Mesothelial cell of epicardium (in vitro differentiated cells): ENCODE measurements at places on chromosomes 3 and 15. TPM values are rescaled to one million over a fixed set of nuclear protein-coding genes. Genes with fewer than 3 reads are reported as not detected.

CISH gene
- total RNA-seq = 15.2 to 16.7 TPM (median 15.2 TPM) in 3 replicates

DNA sequence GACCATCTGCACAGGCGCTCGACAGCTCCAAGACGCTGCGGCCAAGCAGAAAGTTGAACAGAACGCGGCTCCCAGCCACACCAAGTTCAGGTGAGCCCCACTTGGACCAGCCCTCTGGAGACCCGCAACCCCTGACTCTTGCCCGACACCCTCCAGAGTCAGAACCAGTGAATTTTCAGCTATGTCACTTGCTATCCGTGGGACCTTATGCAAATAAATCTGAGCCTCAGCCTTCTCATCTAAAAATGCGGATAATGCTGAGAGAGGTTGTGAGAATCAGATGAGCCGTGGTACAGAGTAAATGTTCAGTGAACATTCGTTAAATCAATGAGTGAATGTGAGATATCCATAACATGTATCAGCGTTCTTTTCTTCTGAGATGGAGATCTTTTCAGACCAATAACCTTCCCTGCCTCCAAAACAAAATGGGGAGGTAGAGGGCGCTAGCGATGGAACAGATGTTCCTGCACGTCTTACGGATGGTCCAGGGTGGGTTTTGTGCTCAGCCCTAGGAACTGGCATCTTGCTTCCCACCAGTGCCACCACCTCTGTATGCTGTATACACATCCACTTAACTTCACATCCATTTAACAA lies 524 bp downstream of the MRPS11 start:
- no peak for DNase-seq
- H3K27me3 ChIP-seq = no peaks in the 10 kb centered on the region
- peaks cover 10% of the 10 kb centered on the region for H3K36me3 ChIP-seq
- peak overlapping the region; percentile 95 for H3K4me3 ChIP-seq
- H3K4me1 ChIP-seq = peaks cover 17% of the 10 kb centered on the region
- H3K27ac ChIP-seq = peak overlapping the region; percentile 97

- DNase-seq = no peak
- H3K4me1 ChIP-seq = peaks cover 13% of the 10 kb centered on the region
- no peaks in the 10 kb centered on the region for H3K36me3 ChIP-seq
- H3K27ac ChIP-seq = no peak overlapping the region
- H3K27me3 ChIP-seq = no peaks in the 10 kb centered on the region
These were observed 15.5 kb downstream of the PAQR9 start for GRCh38 chr3:142947799-142948575.

LRRC3B gene
- total RNA-seq = 0.11 to 0.34 TPM (median 0.23 TPM) in 3 replicates

DNA sequence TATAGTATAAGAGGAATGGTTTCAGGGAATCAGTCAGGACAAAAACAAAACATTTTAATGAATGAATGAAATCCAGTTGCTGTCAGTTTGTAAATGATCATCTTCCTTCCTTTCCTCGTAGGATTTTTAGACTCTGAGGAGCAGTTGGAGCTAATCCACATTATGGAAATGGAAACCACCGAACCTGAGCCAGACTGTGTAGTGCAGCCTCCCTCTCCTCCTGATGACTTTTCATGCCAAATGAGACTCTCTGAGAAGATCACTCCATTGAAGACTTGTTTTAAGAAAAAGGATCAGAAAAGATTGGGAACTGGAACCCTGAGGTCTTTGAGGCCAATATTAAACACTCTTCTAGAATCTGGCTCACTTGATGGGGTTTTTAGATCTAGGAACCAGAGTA lies 3.1 kb downstream of the TIPARP start:
- no peak overlapping the region for H3K27ac ChIP-seq
- no peaks in the 10 kb centered on the region for H3K27me3 ChIP-seq
- H3K4me1 ChIP-seq = peaks cover 45% of the 10 kb centered on the region

GRCh38 chr15:26682598-26683164 lies 90.2 kb downstream of the GABRB3 start:
- no peaks in the 10 kb centered on the region for H3K36me3 ChIP-seq
- H3K27me3 ChIP-seq = no peaks in the 10 kb centered on the region

DNA sequence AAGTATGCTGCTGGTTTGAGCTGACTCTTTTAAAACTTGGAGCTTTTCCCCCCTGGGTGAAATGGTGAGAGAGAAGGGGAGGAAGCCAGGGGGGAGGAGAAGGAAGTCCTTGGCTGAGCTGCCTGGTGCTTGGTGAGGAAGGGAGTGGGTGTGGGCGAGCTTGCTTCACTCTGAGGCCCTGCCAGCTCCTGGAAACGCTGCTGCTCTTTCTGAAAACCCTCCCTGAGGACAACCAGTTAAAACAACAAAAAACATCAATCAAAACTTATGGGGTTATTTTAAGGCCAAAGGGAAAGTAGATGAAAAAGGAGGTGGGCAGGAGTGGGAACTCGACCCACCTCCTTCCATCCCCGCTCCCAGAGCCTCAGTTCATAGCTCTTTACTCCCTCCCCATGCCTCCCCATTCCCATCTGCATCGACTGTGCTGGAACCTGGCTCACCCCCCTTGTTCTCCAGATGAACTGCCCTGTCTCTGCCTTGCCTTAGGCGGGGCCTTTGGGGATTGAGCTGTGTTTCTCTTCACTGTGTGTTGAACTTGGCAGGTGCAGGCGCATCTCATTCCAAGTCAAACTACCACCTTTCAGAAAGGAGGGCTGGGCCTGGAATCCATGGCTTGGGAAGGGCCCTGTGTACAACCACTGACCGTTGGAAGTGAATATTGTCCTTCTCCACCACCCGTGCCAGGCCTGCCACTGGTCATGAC lies 166.1 kb downstream of the ZNF621 start:
- peak overlapping the region; percentile 90 for H3K27ac ChIP-seq
- DNase-seq = no peak
- H3K27me3 ChIP-seq = no peaks in the 10 kb centered on the region
- no peaks in the 10 kb centered on the region for H3K36me3 ChIP-seq
- peaks cover 49% of the 10 kb centered on the region for H3K4me1 ChIP-seq

- H3K36me3 ChIP-seq = peaks cover 6% of the 10 kb centered on the region
- peaks cover 44% of the 10 kb centered on the region for H3K27me3 ChIP-seq
These were observed 4.8 kb downstream of the PAQR9 start for GRCh38 chr3:142958707-142959106.

- no peak overlapping the region for H3K27ac ChIP-seq
- no peak for DNase-seq
- peaks cover 4% of the 10 kb centered on the region for H3K36me3 ChIP-seq
- H3K4me3 ChIP-seq = no peak overlapping the region
- H3K27me3 ChIP-seq = no peaks in the 10 kb centered on the region
These were observed 6.7 kb upstream of the EIF1B start for GRCh38 chr3:40302784-40303183.

DNA sequence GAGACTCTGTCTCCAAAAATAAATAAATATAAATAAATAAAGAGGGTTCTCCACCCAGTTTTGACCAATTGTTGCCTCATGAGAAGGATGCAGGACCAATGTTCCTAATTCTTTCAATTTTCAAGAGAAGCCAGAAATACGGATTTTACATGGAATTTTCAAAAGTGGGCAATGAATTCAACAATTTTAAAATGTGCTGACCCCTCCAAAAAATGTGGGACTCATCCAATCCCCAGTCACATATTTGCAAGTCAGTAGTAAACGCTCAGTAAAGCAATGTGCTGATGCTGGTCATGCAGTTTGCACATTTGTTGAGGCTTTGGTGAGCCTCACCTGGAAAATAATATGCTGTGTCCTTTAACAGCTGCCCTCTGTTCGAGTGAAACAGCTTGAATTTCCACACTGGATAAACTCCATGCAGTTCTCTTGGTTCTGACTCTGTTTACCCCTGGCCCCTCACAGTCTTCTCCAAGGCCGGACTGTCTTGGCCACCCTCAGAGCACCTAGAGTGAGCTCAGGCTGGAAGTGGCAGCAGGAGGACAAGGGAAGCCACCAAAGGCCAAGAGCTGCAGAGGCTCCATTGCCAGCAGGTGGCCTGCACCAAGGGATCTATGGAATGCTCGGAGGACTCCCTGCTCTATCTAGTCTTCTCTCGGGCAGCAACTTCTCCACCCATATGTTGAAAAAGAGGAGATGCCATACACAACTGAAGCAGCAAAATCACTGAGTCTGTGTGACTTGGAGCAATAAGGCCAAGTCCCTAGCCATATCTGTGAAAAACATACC lies 246.8 kb downstream of the UACA start:
- peaks cover 14% of the 10 kb centered on the region for H3K4me1 ChIP-seq
- no peak for DNase-seq
- H3K4me3 ChIP-seq = no peak overlapping the region
- no peak overlapping the region for H3K27ac ChIP-seq
- H3K27me3 ChIP-seq = peaks cover 25% of the 10 kb centered on the region
- H3K36me3 ChIP-seq = no peaks in the 10 kb centered on the region

MANF gene
- 99.7 to 112 TPM (median 100 TPM) in 3 replicates for total RNA-seq

DNA sequence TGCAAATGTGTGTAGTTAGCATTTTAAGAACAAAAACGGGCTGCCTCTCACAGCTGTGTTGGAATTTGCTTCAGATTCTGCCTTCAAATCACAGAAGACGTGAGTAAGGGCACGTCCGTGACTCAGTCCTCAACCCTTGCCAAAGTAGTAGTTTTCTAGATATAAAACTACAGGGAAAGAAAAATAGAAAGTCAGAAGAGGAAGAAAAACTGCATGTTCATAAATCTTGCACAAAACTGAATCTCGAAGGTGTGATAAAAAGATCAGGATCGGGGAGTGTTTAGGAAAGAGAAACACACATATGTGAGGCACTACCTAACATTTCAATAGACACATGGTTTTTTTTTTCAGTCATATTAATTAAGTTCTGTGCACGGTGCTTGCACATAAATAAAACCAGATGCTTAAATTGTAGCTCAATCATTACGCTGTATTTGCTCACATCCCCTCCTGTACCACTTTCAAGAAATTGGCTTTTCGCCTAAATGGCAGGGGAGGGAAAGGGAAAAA lies 71.7 kb downstream of the P3H2 start:
- no peaks in the 10 kb centered on the region for H3K27me3 ChIP-seq
- H3K4me1 ChIP-seq = peaks cover 49% of the 10 kb centered on the region
- peak overlapping the region; percentile 41 for H3K4me3 ChIP-seq
- H3K36me3 ChIP-seq = no peaks in the 10 kb centered on the region

RBMS3 gene
- 42.5 to 46.3 TPM (median 45.4 TPM) in 3 replicates for total RNA-seq

DNA sequence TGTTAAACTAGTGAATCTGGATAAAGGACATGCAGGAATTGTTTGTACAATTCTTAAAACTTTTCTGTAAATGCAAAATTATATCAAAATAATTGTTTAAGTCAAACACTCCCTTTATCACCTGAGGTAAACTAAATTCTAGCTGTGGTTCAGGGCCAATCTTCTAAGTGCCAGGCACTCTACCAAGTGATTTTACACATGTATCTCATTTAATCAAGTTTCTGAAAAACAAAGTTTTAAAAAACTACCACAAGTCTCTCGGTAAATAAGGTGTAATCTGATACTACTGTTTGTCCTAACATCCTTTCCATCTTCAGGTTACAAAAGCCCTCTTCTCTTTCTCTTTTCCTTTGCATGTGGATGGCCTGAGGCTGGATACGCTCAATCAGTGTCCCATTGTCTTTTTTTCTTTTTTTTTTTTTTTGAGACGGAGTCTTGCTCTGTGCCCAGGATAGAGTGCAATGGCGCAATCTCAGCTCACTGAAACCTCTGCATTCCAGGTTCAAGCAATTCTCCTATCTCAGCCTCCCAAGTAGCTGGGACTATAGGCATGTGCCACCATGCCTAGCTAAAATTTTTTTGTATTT lies 19.3 kb downstream of the IFT80 start:
- H3K36me3 ChIP-seq = peaks cover 1% of the 10 kb centered on the region
- no peaks in the 10 kb centered on the region for H3K27me3 ChIP-seq
- H3K4me1 ChIP-seq = no peaks in the 10 kb centered on the region

ZNF662 gene
- 0.18 to 0.63 TPM (median 0.45 TPM) in 3 replicates for total RNA-seq

CAMKV gene
- 0.14 to 0.58 TPM in 2 of 3 replicates, not detected in the other for total RNA-seq

NANOGP8 gene
- 0.86 to 1.2 TPM (median 0.91 TPM) in 3 replicates for total RNA-seq

GAP43 gene
- total RNA-seq = 4.2 to 6.1 TPM (median 5.7 TPM) in 3 replicates

- no peaks in the 10 kb centered on the region for H3K36me3 ChIP-seq
- H3K4me1 ChIP-seq = peaks cover 52% of the 10 kb centered on the region
- H3K27me3 ChIP-seq = no peaks in the 10 kb centered on the region
- no peak overlapping the region for H3K4me3 ChIP-seq
- peak; percentile 68 for DNase-seq
These were observed 2.4 kb upstream of the CD96 start for GRCh38 chr3:111539351-111540331.

MESP2 gene
- 0.29 TPM in 1 of 3 replicates, not detected in the others for total RNA-seq

DNA sequence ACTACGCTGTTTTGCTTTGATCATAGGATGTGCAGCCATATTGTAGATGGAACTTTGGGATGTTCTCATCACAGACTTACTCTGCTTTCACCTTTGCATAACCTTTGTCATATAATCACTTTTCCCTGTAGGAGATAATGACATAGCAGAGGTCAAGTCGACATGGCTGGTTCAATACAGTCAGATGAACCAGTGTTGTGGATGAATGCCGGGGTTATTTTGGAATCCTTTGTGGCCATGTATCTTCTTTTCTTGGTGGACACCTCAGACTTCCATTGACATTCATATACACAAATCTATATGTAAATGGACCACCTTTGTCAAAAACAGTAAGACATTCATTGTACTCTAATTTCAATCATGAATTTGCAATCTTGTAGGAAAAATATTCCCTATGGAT lies 180.2 kb downstream of the PTPRG start:
- H3K27me3 ChIP-seq = no peaks in the 10 kb centered on the region
- no peak for DNase-seq
- no peak overlapping the region for H3K4me3 ChIP-seq
- H3K4me1 ChIP-seq = peaks cover 3% of the 10 kb centered on the region
- H3K27ac ChIP-seq = no peak overlapping the region
- no peaks in the 10 kb centered on the region for H3K36me3 ChIP-seq

- H3K4me3 ChIP-seq = no peak overlapping the region
- peaks cover 44% of the 10 kb centered on the region for H3K36me3 ChIP-seq
- peak overlapping the region; percentile 92 for H3K27ac ChIP-seq
- no peak for DNase-seq
These were observed 185.2 kb downstream of the MEIS2 start for GRCh38 chr15:36914960-36915808.

DTWD1 gene
- 36.6 to 41.2 TPM (median 37.8 TPM) in 3 replicates for total RNA-seq

GRCh38 chr3:51686512-51687215 lies 15.6 kb downstream of the TEX264 start:
- H3K4me1 ChIP-seq = peaks cover 2% of the 10 kb centered on the region
- no peak overlapping the region for H3K4me3 ChIP-seq
- H3K27me3 ChIP-seq = no peaks in the 10 kb centered on the region
- H3K27ac ChIP-seq = no peak overlapping the region

DNA sequence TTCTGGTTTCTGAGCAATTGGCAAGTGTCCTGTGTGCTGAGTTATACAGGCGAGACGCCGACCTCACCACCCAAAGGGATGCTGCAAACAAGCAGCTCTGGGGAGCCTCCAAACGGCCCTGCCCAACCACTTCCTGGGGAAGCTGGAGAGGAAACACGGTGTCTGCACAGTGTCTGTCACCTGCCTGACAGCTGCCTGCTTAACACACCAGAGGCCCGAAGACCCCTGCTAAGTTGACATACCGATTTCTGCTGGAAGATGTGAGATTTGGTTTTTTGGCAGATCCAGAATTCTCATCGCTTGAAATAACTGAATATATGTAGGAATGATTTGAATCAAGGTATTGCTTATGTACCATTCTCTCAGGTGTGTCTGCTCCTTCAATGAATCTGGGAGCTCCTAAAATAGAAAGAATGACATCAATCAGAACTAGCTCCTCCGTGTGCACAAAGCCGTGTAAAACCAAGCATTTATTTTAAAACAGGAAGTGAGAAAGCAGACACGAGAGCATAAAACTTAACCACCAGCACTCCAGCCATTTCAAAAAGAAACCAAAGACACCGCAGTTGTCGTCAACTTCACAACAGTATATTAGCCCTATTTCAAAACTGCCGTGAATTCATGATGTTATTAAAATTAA lies 27.2 kb downstream of the LRRC2 start:
- no peak overlapping the region for H3K4me3 ChIP-seq
- H3K4me1 ChIP-seq = peaks cover 16% of the 10 kb centered on the region
- no peak overlapping the region for H3K27ac ChIP-seq
- DNase-seq = no peak
- H3K27me3 ChIP-seq = peaks cover 14% of the 10 kb centered on the region

- no peak for DNase-seq
- H3K27me3 ChIP-seq = no peaks in the 10 kb centered on the region
- H3K4me3 ChIP-seq = no peak overlapping the region
- no peaks in the 10 kb centered on the region for H3K36me3 ChIP-seq
- no peak overlapping the region for H3K27ac ChIP-seq
These were observed 108.4 kb downstream of the CORO2B start for GRCh38 chr15:68687136-68687735.
